ENCODE measurements at places on chromosomes 5 and 9. TPM values are rescaled to one million over a fixed set of nuclear protein-coding genes. Genes with fewer than 3 reads are reported as not detected.
A peak's percentile ranks its signal among the peaks of the same experiment; 100 is the strongest.

DNA sequence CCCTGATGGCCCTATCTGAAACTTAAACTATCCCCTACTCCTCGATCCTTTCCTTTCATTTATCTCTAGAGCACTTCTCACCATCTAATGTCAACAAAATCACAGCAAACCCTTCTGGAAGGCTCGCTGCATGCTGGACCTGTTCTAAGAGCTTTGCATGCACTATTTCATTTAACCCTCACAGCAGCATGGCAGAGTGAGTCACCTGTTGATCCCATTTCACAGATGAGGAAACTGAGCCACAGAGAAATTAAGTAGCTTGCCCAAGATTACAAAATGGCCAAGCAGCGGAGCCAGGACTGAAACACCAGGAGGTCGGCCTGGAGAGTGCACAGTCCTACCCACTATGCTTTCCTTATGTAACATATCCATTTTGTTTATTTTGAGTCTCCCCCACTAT lies 93.1 kb downstream of the ZNF622 start:
- no peak for DNase-seq

PCDH12 gene
- total RNA-seq = not detected

GRCh38 chr9:34328500-34328986 lies 525 bp downstream of the KIF24 start:
- DNase-seq = no peak

GRCh38 chr9:68705531-68706362 lies 707 bp downstream of the PIP5K1B start:
- DNase-seq = peak; percentile 20

GRCh38 chr5:68219161-68219816 lies 3.7 kb downstream of the PIK3R1 start:
- no peak for DNase-seq

ODF2 gene
- 29.9 TPM for total RNA-seq

GRCh38 chr9:76365028-76365427 lies 29.2 kb downstream of the RFK start:
- DNase-seq = no peak

GRCh38 chr5:73673161-73673591 lies 47.2 kb downstream of the ARHGEF28 start:
- DNase-seq = no peak

- no peak for DNase-seq
Observed at GRCh38 chr5:157509587-157509986, 49.6 kb downstream of the NIPAL4 start.

- no peak for DNase-seq
Observed at GRCh38 chr9:83199832-83200231, 136.9 kb upstream of the RASEF start.

DNA sequence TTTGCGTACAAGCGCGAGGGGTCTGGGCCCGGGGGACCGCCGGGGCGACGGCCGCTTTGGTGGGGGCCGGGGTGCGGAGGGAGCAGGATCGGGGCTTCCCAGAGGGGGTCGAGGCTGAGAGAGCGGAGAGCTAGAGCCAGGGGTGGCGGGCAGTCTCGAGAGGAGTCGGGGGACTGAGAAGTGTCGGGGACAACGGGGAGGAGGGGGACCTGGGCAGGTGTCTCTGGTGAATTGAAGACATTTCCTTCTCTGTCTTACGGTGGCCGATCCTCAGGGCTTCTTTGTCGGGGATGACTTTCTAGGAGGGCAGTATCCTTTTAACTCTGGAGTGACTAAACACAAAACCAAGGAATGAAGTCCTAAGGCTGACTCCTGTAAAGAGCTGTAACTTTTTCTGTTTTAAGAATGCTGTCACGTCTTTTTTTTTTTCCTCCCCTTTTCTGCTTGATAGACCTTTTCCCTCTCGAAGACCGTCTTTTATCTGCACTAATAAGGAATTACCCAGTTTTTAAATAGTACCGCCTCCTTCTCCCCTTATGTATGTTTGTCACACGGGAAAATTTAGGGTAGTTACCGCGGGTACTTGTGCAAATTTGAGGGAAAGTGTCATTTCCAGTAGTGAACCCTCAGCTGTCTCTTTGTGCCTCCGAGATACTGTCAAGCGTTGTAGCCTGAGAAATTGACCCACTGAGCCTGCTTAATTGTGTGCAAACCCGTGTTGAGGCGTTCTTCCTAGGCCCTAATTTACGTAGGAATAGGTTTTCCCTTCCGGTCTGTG lies 822 bp downstream of the DENND4C start:
- peak; percentile 61 for DNase-seq

SMIM33 gene
- total RNA-seq = not detected

- no peak for DNase-seq
Observed at GRCh38 chr9:84891924-84892323, 222.4 kb downstream of the NTRK2 start.

DNA sequence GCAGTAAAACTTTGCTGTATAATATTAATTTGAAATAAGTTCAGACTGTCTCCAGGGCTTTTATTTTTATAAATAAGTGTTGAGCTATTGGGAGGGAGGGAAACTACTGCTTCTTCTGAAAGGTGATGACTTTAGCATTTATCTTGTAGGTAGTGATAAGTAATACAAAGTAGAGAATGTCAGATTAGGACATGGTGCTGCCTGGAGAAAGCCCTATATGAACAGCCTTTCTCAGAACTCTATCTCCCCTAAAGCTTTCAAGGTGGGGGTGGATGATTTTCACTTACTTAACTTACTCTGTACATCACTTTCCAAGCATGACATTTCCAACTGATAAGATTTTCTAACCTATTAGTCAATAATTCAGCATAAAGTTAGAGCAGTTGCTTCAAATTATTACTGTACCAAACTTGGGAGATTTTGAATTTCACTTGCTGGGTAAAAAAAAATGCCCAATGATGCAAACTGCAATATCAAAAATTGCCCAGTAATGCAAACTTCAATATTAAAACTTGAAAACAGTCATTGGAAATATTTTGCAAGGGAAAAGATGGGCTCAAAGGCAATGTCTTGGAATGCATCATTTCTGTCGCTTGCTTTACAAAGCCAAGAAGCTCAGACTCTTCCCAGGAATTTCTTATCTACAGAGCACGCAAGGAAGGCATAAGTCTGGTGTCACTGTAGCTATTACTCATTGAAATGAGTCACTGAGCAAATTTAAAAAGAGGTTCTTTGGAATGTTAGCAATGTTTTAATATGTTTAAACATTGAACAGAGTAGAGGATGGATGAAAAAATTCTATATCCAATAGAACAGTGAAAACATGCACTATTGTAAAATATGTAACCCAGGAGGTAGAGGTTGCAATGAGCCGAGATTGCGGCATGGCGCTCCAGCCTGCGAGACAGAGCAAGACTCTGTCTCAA lies 569.5 kb downstream of the PSAT1 start:
- DNase-seq = no peak

GRCh38 chr9:123568691-123569688 lies 213.0 kb downstream of the CRB2 start:
- DNase-seq = no peak

DNA sequence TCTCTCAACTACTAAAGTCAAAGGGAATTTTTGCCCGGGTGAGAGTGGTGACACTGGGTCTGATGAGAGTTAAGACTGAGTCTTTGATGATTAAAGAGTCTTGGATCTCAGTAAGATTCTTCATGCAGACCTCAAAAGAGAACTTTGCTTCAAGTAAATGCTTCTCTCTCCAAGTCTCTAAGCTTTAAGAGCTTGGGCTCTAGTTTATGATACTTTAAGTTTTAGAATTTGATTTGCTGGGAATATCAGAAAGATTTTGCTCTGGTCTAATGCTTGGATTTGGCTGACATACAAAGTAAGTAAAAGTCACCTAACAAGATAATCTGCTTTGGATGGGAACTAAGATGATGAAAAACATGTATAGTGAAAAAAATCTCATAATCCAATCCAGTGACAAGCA lies 566.3 kb downstream of the MAT2B start:
- no peak for DNase-seq

- DNase-seq = no peak
Observed at GRCh38 chr9:86282979-86283535, 719 bp upstream of the ISCA1 start.

GRCh38 chr5:21142791-21143190 lies 1154.8 kb upstream of the CDH18 start:
- DNase-seq = no peak

DNA sequence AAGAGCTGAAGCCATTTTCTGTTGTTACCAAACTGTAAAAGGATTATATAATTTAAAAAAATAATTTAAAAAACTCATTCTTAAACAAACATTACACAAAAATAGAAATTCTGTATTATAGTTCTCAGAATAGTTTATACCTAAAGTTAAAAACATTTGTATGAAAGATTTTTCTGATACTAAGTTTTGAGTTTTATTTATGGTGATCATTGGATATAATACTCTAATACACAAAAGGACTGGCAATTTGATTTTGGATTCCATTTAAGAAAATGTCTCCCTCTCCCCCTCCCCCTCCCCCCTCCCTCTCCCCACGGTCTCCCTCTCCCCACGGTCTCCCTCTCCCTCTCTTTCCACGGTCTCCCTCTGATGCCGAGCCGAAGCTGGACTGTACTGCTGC lies 37.7 kb upstream of the PDCL start:
- no peak for DNase-seq

PRRT1B gene
- total RNA-seq = 1.2 TPM

DNA sequence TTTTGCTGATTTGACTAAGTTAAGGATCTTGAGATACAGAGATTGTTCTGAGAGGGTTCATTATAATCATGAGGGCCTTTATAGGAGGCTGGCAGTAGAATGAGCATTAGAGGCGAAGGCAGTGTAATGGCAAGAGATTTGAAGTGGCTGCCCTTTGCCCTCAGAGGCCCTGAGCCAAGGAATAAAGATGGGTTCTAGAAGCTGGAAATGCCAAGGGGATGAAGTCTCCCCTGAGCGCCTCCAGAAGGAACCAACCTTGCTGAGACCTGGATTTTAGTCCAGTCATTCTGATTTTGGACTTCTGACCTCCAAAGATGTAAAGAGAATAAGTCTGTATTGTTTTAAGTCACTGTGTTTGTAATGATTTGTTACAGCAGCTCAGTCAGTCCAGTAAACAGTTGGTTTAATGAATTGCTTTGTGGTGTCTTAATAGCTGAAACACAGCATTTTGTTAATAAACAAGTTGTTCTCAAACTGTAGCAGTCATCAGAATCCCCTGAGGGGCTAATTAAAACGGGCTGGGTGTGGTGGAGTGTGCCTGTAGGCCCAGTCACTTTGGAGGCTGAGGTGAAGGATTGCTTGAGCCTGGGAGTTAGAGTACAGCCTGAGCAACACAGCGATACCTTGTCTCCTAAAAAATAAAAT lies 23.2 kb downstream of the GLRX start:
- no peak for DNase-seq

DNA sequence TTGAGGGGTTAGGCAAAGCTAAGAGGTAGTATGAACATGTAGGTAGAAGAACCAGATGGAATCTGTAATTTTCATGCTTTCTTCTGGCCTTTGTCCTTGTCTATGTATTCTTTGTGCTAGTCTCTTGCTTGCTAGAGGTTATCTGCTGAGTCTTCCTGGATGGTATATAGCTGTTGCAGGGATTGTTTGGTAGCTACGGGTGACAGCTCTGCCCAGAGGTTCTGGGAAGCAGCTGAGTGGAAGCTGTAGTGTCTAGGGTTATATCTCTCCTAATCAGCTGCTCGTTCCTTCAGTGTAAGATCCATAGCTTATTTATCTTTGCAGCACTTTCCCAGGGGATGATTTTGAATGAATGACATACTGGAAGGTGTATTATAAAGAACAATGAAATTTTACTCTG lies 100.3 kb downstream of the ATG10 start:
- no peak for DNase-seq

LRRC70 gene
- total RNA-seq = 0.37 TPM

DNA sequence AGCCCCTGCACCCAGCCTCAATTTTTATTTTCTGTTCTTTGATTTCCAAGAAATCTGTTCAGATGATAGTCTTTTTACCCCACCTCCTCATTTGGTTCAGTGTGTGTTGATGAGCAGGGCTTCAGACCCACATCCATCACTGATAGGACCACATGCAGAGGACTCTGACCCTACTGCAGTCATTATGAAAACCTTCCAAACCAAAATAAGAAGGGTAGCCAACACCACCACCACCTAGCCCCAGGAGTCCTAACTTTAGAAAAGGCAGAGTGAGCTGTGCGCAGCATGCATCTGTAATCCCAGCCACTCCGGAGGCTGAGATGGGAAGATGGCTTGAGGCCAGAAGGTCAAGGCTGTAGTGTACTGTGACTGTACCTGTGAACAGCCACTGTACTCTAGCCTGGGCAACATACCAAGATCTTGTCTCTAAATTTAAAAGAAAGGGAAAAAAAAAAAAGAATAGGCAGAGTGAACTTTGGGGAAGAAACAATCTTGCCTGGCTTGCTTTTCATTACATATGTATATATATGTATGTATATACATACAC lies 13.0 kb downstream of the CDKN2AIPNL start:
- no peak for DNase-seq

DNA sequence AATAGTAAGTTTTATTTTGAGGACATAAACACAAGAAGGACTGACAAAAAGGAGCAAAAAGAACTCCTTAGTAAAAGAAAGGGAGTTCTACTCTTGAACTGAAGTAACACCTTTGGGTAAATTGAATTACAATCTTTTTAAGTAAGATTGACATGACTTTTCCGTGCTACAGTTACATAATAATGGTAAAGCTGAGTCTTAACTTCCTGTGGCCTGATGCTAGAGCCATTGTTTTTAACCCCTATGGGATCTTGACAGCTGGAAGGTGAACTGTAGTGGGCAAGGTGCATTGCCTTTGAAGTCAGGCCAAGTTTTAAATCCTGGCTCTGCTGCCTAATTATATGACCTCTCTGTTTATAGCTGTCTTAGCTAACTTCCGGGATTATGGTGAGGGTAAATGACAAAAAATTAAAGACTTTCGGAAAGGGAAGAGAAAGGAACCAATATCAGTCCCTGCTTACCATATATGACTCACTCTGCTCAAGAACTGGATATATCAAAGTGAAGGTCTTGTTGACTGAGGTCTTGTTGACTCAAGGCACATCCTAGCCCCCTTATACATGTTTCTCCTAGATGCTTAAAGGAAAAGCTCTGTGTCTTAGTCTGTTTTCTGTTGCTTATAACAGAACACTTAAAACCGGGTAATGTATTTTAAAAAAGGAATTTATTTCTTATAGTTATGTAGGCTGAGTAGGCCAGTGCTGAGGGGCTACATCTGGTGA lies 6.8 kb downstream of the HSD17B4 start:
- DNase-seq = no peak

P4HA2 gene
- 19.0 TPM for total RNA-seq

DNA sequence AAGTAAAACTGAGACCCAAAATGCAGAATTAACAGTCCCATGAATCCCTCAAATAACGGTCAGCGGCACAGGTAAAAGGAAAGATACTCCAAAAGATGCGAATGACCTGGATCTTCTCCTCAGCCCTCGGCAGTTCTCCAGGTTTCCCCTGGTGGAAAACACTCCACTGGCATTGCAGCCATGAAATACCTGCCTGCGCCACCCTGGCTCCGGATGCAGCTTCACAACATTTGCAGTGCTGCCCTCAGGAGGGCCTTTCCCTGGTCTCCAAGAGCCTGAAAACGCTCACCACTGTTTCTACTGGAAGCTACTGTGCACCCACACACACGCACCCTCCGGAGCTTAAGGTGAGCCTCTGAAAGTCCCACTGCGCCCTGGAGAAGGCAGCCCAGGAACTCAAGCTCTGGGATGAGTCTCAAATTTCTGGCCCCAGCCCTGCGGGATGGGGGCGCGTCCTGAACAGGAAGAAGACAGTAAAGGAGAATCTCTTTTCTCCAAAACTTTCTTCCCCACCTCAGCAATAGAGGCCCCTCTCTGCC lies 612 bp downstream of the UGT3A2 start:
- DNase-seq = no peak

OR1L4 gene
- total RNA-seq = not detected

ADAMTSL1 gene
- total RNA-seq = 1.2 TPM

PDE8B gene
- 0.53 TPM for total RNA-seq

Measured in WTC11 (cell line).